ENCODE measurements at places on chromosomes 6 and 20.

GRCh38 chr6:165863801-165864200 is 200.8 kb upstream of the PDE10A start:
- no peak for DNase-seq

GRCh38 chr20:22924046-22924737 is 110.9 kb upstream of the SSTR4 start:
- DNase-seq: no peak

GRCh38 chr6:68233623-68234022 is 401.5 kb upstream of the ADGRB3 start:
- no peak for DNase-seq

GRCh38 chr20:7015257-7015656 is 247.8 kb downstream of the BMP2 start:
- no peak for DNase-seq

DNA sequence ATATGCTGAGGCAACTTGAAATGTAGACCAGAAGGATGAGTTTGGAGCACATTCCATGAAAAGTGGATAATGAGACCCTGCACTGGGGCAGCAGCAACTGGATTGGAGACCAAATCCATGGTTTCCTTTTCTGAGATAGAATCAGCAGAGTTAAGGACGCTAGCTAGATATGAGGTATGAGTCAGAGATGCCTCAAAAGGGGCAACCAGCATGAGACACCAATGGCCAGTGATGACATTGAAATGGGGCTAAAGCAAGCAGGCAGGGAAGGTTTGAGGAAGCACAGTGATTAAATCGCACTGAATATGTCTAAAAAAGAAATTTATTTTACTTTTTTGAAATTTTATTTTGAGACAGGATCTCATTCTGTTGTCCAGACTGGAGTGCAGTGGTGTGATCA is 802.4 kb downstream of the TFAP2A start:
- DNase-seq: no peak

DNA sequence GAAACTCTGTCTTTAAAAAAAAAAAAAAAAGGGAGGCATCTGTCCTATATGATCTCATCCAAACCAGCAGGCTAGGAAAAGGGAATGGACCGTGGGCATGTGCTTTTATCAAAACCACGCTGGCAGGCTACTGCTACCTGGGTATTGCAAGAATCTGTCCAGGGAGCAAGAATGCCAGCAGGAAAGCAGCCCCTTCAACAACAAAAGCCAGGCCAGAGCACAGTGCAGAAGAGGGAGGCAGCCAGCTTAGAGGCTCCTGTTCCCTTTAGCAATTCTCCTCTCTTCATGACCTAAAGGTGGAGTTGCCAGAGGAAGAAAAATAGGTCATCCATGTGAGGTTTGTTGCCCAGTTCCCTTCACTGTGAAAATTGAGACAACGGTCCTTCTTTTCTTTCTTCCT is 18.2 kb downstream of the TBC1D20 start:
- DNase-seq: no peak

DNA sequence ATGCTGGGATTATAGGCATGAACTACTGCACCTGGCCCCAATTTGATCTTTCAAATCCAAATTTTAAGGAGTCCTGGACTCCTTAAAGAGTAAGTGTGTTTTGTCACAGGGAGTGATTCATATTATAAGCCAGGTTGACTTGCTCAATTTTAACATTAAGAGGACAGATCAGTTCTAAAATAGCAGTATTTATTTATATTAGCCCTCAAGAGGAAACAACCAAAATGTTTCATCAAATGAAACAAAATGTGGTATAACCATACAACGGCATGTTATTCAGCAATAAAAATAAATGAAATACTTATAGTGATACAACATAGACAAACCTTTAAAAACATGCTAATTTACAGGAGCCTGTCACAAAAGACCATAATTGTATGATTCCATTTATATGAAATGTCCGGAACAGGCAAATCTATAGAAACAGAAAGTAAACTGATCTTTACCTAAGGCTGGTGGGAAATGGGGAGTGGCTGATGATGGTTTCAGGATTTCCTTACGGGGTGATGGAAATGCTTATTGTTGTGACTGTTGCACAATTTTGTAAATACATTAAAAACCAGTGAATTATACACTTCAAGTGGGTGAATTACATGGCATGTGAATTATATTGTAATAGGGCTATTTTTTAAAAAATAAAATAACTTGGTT is 637.4 kb downstream of the MMUT start:
- DNase-seq: no peak

DNA sequence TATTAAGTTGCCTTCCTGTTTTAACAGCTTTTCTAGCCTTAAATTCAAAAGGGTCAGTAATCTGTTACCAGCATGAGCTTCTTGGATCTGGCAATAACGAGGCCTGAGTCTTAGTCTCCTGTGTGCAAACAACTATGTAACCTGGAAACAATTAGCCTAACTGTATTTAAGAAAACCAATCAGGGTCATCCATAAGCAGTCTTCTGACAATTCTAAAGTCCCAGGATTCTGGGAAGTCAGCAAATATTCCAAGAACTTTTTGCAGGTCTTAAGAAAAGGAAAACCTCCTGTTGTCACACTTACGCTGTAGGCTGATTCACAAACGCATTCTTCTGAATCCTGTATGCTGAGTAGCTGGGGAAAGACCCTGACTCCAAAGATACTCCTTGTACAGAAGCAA is 90.4 kb downstream of the COL12A1 start:
- DNase-seq: no peak

DNA sequence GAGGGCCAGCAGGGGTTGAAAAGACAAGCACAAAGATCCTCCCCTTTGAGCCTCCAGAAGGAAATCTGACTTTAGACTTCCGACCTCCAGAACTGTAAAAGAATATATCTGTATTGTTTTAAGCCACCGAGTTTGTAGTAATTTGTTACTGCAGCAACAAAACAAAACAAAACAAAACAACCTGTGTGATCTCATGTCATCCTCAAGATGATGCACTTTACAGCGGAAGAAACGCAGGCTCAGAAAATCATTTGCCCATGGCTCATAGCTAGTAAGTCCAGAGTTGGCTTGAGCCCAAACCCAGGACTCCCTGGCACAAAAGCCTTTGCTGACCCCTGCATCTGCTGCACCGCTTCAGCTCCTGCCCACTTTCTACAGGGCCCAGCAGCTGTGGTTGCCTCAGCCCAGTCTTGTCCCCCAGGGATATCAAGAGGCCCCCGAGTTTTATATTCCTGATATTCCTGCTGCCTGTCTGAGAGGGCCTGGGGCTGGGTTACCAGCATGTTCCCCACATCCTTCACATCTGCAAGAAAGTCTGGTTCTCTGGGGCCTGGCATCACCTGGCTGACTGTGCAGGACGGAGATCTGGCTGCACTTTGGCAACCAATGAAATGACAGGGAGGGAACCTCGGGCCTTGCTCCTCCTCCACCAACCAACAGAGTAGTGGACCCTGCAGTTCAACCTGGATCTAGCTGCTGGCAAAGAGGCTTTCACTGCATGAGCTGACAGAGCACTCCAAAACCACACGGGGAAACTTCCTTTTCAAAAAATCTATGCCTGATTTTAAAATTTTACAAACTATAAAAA is 56.9 kb downstream of the JPH2 start:
- no peak for DNase-seq

- no peak for DNase-seq
Measured at GRCh38 chr20:13356591-13356990, 135.5 kb downstream of the ISM1 start.

GRCh38 chr6:114987281-114987680 is 644.5 kb upstream of the HS3ST5 start:
- no peak for DNase-seq

GRCh38 chr6:84329077-84329476 is 101.6 kb upstream of the CEP162 start:
- no peak for DNase-seq

DNA sequence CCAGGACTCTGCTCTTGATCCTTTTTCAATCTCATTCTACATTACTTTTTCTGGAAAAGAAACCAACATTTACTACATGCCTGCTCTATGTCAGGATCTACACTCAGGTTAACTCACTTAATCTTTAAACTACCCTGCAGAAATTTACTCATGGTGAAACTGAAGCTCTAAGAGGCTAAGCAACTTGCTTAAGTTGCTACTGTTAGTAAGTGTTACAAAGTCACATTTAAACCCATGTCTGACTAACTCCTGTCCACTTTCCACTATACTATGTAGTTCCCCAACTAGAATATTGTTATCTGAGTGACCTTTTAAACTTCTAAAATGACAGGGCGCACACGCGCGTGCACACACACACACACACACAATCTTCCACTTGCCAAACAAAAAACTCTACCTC is 5.0 kb downstream of the CEP162 start:
- no peak for DNase-seq

DNA sequence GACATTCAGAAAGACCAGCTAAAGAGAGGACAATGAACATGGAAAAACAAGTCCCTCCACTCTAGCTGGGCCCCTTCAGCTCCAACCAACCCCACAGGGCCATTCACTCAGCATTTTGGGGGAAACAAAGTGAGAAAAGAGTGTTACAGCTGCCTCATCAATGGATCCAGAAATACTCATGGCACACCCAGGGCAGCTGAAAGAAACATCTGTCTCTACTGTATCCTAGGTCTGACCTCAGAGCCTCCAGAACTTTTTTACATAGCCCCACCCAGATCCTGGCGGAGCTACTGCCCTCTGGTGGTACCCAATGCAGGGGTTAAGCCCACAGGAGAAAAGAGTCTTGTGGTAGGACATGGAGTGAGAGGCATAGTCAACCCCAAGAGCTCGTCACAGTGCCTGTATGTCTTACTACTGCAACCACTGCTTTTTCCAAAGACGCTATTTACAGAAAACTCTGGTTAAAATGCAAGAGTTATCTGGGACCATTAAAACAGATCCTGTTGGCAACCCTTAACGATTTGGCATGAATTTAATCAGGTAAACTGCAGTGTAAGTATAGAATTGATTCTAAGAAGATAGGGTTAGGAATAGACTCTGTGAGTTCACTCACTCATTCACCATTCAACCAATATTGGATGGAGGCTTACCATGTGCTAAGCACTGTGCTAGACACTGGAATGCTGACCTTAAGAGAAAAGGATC is 37.4 kb upstream of the FAM83C start:
- no peak for DNase-seq

DNA sequence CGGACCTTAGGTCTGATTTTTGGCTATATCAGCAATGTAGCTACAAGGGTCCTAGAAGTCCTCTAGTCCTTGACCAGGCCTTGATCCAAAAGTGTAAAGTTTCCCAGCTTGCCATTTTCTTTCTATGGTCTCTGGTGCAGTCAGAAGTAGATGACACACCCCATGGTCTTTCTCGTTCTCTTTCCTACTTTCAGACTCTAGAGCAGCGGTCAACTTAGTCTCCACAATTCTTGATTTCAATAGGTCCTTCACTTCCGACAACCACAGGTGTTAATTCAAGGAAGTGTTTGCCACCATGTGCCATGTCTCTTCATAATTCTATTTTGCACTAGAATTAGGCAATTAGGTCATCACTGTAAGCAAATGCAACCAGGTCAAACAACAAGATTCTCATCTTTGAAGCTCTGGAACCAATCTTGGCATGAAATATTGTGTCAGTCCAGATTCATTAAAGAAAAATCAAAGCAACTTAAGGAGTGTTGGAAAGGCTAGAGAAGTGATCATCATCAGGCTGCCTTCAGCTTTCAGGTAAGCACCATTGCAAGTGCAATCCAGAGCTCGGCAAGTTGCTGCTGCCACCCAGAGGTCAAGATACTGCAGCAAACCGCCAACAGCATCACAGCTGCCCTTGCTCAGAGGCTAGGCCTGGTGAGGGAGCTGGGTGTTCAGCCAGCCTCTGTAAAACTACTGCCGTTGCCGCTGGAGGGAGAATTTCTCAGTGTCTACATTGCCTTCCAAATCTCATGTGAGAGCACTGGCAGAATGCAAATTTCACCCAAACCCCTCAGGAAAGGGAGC is 5.6 kb upstream of the SYNE1 start:
- DNase-seq: peak; percentile 66

GRCh38 chr6:29071831-29072723 is 15.0 kb downstream of the OR2B3 start:
- peak; percentile 5 for DNase-seq
